ENCODE measurements at places on chromosomes 1 and 21. TPM values are rescaled to one million over a fixed set of nuclear protein-coding genes. Genes with fewer than 3 reads are reported as not detected.

The HES4 gene
- total RNA-seq, result 20.0 TPM

The SLFNL1 gene
- total RNA-seq, result 0.82 TPM

The C1orf185 gene
- not detected for total RNA-seq

The CCDC181 gene
- 7.3 TPM for total RNA-seq

The TRPM2 gene
- total RNA-seq, result 1.6 TPM

The NEXN gene
- under 0.01 TPM for total RNA-seq

The PPIAL4G gene
- total RNA-seq, result 0.41 TPM

The MTOR gene
- 38.7 TPM for total RNA-seq

The ELAPOR1 gene
- 15.9 TPM for total RNA-seq

The PDE9A gene
- total RNA-seq, result 13.0 TPM

The SAMD11 gene
- total RNA-seq, result 0.41 TPM

The ASB17 gene
- total RNA-seq, result not detected

The PRAMEF33 gene
- total RNA-seq, result not detected

The CR1 gene
- 0.41 TPM for total RNA-seq

Data from frontal cortex (tissue), 4 donors.